ENCODE measurements at places on chromosomes 5 and 9. TPM values are rescaled to one million over a fixed set of nuclear protein-coding genes. Genes with fewer than 3 reads are reported as not detected.

DNA sequence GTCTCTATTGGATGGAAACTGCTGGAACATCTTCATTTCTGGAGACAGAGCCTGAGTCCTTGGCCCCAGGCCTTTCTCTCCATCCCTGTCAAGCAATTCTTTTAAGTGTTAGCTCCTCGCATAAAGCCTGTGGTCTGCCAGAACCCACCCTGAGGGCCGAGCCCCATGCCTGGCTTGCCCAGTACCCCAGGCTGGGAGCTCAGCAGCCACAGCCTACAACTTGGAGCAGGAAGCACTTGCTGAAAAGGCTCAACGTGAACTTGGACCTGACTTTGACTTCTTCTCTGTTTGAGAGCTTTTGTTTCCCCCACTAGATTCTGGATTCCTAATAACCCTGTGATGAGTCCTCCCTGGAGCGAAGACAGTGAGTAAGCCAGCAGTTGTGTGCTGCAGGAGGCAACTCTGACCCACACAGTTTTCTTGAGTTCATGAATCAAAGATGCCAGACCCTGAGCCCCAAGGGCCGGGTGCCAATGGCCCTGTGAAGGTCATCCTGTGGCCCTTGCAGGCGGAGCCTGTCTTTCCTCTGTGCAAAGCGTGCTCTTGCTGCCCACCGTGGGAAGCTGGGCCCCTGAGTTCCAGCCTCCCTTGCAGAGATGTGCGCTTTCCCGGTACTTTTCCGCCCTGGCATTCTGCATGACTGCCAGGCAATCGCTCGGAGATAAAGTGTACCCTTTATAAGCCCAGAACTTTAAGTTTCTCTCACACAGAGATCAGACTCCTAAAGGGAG is 64.3 kb upstream of the RUFY1 start:
- no peak for DNase-seq

DNA sequence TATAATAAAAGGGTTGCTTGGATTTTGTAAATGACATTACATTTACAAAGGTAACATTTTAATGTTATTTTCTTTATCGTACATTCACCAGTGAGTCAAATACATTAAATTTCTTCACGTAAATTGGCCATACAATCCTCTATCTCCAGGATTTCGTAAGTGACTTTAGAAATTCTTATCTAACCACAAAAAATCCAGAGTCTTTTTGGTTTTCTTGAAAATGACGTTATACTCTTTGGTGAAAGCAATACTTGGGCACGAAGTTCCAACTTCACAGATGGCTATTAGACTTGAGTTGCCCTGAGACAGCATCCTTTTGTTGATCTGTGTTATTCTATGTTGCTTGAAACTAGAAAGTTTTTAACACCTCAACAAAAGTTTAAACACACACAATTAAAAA is 87.4 kb upstream of the CDH10 start:
- DNase-seq, result no peak

DNA sequence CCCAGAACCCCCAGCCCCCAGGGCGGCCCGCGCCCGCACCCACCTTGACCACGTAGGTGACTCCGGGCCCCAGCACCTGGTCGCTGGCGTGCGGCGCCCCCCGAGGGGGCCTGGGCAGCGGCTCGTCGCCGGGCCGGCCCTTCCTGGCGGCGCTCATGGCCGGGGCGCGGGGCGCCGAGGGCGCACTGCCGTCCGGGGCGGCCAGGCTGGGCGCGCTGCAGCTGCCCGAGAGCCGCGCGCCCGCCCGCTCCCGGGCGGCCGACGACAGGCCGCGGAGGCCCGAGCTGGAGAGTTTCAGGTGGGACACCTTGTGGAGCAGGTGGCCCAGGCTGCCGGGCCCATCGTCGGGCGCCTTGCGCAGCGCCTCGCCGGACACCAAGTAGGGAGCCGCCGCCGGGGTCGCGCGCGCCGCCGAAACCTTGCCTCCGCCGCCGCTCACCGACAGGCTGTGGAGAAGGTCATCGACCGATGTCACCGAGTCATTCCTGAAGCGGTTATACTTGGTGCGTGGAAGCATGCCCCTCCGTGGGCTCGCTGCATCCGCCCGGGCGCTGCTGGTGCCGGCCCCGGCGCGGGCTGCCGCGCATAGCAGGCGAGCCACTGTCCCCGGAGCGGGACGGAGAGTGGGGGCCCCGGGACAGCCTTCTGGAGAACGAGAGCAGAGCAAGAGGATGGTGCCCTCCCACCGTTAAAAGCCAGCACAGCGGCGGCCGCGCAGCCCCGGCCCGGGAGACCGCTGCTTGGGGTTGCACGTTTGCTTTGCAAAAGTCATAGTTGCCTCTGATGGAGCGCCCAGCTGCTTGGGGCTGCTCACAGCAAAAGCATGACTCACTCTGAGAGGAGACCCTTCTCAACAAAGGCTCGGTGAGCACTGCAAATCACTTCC is at the start of gene SHC3:
SHC3 (minus strand) TSS at position 875 of the 886 bp plus-strand sequence; CDS start at position 517, 358 bp downstream.
- no peak for DNase-seq

The CARD9 gene
- 0.91 TPM for total RNA-seq

The C5orf47 gene
- total RNA-seq, result not detected

The F12 gene
- 0.94 TPM for total RNA-seq

- DNase-seq, result no peak
Observed at GRCh38 chr5:150490754-150491153, 17.2 kb upstream of the NDST1 start.

DNA sequence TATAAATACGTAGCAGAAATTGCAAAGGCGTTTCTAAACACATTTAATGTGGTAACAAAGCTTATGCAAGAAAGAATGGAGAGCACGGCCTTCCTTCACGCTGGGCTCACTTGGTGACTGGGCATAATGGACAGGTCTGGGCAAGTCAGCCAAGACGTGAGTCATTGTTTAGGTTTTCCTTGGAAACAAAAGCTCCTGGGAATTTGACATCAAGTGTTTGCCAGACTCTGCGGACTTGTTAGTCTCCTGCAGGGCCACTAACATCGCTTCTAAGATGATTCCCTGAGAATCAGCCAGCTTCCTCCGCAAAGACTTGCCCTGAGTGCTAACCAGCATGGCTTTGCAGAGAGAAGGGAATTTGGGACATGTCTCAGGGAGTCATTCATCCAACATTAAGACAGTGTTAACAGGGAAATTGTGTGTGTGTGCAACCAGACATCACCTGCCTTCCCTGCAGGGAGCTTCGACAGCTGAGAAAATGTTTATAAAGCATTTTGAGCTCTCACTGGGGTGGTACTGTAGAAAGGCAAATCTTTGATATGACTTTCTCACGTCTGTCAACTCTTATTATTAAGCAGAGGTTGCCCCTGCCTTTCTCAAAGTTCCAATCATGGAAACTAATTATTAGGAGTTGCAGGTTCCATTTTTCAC is 182.5 kb downstream of the NTRK2 start:
- peak; percentile 93 for DNase-seq

- no peak for DNase-seq
Observed at GRCh38 chr9:70553707-70554673, 139.5 kb upstream of the KLF9 start.

The CAVIN4 gene
- 311 TPM for total RNA-seq

DNA sequence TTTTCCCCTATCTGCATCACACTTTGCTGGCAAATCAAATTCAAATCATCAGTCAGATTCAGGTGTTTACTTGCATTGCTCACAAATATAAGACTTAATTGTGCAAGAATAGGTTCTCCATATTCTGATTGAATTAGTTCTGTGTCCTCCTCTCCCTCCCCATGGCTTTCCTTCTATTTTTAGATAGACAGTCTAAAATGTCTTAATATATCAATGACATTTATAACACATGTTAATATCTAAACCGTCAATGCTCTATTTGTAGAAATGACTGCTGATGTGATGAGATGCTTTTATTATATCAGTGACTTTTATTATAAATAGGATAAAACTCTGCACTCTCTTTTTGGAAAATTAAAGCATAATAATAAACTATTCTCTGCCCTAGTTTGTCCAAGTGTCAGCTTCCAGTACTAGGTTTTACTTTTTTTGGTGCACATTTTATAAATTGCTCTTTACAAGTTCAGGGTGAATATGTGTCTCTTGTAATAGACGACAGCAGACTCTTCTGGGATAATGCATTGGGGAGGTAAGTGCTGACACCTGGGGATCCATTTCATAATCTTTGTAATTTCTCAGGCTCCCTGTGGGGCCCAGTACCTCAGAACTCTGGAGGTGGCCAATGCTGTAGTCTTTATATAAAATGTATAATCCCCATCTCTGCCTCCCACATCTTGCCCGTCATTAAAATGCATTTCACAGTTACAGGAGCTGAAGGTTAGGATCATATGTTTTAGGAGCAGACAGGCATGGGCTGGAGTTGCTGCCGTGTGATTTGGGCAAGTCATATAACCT is 321.5 kb downstream of the BRINP1 start:
- DNase-seq, result peak; percentile 50

GRCh38 chr5:97181856-97182545 is 1.0 kb downstream of the RIOK2 start:
- no peak for DNase-seq

DNA sequence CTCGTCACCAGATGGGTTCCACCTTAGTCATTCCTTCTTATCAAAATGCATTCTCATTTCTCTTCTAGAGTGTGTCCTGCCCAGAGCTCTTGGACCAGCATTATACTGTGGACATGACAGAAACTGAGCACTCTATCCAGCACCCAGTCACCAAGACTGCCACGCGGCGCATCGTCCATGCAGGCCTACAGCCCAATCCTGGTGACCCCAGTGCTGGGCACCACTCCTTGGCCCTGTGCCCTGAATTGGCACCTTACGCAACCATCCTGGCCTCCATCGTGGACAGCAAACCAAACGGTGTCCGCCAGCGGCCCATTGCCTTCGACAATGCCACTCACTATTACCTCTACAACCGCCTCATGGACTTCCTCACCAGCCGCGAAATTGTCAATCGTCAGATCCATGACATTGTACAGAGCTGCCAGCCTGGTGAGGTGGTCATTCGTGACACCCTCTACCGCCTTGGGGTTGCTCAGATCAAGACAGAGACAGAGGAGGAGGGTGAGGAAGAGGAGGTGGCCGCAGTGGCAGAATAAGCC is 34.6 kb downstream of the CSF1R start:
- no peak for DNase-seq

- DNase-seq, result no peak
Observed at GRCh38 chr5:171462928-171463861, 43.7 kb downstream of the FGF18 start.

GRCh38 chr9:131347376-131348020 is 46.4 kb upstream of the PRRC2B start:
- peak; percentile 43 for DNase-seq

GRCh38 chr9:20082831-20083230 is 294.0 kb upstream of the SLC24A2 start:
- DNase-seq, result no peak

The GRIN3A gene
- total RNA-seq, result not detected

The PIP5KL1 gene
- 0.36 TPM for total RNA-seq

DNA sequence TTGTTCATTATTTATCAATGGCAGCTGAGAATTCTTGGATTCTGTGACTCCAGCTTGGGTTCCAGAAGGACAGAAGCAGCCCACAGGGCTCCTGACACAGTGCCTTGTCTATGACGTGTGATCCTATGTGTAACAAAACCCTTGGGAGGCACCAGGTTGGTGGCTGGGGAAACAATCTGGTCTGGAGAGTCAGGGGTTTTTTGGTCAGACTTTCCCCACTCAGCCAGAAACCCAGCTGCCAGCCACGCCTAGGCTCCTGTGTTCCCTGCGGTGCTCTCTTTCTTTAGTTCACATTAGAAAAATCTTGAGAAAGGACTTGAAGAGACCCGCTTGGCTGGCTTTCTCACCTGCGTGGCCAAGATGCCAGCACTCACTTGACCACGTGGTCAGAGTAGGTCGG is 15.5 kb upstream of the ZBED3 start:
- peak; percentile 9 for DNase-seq

- peak; percentile 49 for DNase-seq
Observed at GRCh38 chr9:106864373-106865143, 1.6 kb downstream of the ZNF462 start.

The C1QTNF2 gene
- total RNA-seq, result 2.5 TPM
